CD8-positive, alpha-beta T cell (primary cell): ENCODE measurements at places on chromosomes 5 and 9. TPM values are rescaled to one million over a fixed set of nuclear protein-coding genes. Genes with fewer than 3 reads are reported as not detected.

PCDH12 gene
- not detected for total RNA-seq

RHOBTB3 gene
- total RNA-seq = 0.17 TPM

GLRA1 gene
- total RNA-seq = not detected

PCDHGC4 gene
- total RNA-seq = not detected

CPLANE1 gene
- total RNA-seq = 4.3 TPM

C5orf58 gene
- total RNA-seq = not detected

BICD2 gene
- total RNA-seq = 15.6 TPM

PTPN3 gene
- total RNA-seq = not detected

TRIM36 gene
- not detected for total RNA-seq

PCDHGA1 gene
- 0.11 TPM for total RNA-seq

AIF1L gene
- not detected for total RNA-seq

GKAP1 gene
- total RNA-seq = 9.3 TPM

PCDHB5 gene
- not detected for total RNA-seq

SCAI gene
- 6.3 TPM for total RNA-seq

N4BP3 gene
- 17.9 TPM for total RNA-seq

SMIM33 gene
- not detected for total RNA-seq

GGTA1 gene
- not detected for total RNA-seq

FAM200C gene
- 0.14 TPM for total RNA-seq

HAUS6 gene
- total RNA-seq = 14.2 TPM

PIP5K1B gene
- 0.19 TPM for total RNA-seq
